ENCODE measurements at places on chromosomes 1 and 21.

DNA sequence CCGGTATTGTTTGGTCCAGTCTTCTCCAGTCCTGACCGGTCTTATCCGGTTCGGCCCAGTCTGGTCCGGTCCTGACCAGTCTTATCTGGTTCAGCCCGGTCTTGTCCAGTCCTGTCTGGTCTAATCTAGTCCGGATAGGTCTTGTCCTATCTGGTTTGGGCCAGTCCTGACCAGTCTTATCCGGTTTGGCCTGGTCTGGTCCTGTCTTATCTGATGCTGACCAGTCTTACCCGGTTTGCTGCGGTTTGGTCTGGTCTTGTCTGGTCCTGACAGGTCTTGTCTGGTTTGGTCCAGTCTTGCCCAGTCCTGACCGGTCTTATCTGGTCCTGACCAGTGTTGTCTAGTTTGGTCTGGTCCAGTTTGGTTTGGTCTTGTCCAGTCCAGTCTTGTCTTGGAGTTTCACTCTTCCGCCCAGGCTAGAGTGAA lies 30.1 kb downstream of the DHX9 start:
- no peak for DNase-seq

- DNase-seq = no peak
Observed at GRCh38 chr1:213958346-213958745, 29.4 kb upstream of the PROX1 start.

DNA sequence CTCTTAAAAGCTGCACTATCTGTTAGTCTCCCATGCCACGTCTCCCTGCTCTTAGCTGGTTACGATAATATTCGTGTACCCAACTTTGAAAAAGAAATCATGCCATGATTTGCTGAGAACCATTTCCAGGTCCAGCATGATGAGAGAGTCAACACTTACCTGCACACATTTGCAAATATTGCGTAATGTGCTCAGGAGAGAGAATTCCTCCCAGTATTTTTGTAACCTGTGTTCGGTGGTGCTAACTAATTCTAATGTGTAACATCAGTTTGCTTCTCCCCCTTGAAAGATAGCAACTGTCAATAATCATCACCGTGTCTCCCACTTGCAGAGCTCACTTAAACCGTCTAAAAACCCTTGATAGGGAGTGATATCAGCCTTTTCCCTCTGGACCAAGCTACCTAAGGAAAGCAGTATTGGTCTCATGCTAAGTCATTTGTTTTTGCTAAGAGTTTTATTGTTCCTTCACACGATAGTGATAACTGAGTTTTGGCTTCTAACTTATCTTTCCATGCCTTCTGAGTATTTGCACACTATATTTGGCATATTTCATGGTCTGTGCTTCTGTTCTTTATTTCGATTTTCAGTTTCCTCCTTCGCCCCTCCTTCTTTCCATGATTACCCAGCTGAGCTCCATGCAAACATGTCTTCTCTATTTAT lies 61.1 kb upstream of the IRF2BP2 start:
- DNase-seq = no peak

DNA sequence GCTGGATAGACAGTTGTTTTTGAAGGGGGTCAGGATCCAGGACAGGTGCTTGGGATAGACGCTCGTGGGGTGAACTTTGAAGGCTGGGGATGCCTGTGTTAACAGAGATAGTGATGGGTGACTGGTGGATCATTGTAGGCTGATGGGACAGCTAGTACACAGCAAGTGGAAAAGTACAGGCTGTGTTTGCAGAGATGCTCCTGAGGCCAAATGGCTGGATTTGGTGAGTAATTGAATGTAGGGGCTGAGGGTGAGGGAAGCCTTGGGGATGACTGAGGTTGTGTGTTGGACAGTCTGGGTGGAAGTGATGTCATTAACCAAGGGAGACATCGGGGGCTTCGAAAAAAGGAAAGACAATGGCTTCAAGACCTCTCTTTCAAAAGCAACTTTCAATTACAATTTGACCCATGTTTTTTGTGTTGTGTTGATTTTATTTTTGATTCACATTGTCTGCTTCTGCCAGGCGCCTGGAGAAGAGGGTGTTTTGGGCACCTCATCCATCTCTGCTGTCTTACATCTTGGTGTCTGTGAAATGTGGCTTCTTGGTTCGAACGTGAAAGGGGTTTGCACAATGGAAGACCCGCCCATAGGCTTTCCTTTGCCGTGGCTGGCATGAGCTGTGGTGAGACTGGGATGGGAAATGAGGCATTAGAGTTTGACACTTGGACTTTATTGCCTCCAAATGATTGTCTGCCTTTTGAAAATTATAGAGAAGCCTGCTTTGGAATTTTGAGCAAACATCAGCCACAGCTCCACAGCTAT lies 147.5 kb downstream of the FOXD2 start:
- no peak for DNase-seq

DNA sequence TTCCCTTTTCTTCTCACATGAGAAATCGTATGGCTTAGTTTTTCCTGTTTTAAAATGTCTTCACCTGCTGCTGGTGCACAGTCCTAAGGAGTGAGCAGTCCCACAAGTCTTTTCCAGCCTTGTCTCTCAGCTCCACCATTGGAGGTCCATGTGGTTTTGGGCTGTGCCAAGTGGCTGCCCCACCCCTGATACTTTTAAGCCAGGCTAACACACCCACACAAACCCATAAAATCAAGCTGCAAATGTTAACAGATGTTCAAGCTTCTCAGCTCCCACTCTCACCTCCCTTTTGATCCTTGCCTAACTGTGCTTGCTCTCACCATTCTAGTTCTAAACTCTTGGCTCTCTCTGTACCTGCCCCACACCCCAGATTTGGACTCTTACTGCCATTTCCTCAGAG lies 74.5 kb upstream of the COL24A1 start:
- no peak for DNase-seq

DNA sequence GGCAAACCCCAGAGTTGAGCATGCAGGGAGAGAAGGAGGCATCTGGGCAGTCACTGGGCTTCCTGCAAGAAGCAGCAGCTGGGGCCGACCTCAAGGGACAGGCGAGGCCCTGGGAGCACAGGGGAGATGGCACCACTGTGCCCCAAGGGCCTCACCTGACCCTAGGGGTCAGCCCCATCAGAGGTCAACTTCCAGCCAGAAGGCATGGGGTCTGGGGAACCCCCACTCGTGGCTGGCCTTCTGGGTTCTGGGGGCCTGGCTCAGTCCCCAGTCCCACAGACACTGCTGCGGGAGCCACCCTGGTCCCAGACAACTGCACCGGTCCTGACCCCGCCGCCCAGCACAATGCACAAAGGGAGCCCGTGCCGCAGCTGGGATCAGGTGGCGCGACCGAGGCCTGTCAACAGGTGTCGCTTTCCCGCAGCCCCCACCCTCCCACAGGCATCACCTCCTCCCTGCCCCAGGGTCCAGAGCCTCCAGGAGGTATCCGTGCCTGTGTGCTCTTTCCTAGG lies 6.2 kb downstream of the WNT9A start:
- DNase-seq = no peak

DNA sequence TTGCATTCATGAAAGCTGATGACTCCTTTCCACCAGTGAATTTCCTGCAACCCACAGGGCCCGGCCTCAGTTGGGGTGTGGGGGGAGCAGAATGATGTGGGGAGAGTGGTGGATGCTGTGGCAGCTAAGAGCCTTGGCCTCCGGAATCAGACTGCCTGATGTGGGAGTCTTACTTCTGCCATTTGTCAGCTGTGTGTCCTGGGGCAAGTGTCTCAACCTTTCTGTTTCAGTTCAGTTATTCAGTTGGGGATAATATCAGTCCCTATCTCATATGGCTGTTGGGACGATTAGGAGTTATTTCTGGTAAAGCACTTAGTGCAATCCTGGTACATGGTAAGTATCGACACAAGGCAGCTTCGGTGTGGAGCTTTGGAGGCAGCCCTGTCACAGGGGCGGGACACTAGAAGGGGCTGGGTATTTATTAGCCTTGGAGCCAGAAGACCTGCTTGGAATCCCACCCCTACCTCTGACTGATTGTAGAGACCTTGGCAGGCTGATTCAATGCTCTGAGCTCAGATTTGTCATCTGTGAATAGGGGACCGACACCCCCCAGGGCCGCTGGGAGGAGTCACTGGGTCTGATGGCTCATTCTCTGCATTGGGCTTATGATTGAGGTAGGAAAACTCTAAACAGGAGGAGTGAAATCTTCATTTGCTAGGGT lies 19.6 kb downstream of the ARHGEF10L start:
- DNase-seq = no peak

GRCh38 chr1:56867491-56867890 lies 12.9 kb downstream of the C8A start:
- DNase-seq = no peak

DNA sequence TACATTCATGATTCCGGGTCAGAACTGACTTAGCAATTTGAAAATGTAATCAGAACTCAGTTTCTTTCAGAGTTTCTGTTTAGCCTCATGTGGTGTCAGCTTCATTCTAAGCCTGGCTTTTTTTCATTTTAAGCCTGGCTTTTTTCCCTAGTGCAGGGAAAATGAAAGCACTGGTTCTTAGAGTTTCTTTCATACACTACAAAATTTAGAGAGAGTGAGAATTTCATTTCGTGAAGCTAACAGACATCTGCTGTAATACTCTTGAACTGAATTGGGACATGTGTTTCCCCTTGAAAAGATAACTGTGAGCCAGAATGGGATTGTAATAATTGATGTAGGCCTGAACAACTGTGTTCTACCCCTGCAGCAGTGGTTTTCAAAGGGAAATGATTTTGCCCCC lies 95.3 kb upstream of the KIAA0040 start:
- DNase-seq = no peak

DNA sequence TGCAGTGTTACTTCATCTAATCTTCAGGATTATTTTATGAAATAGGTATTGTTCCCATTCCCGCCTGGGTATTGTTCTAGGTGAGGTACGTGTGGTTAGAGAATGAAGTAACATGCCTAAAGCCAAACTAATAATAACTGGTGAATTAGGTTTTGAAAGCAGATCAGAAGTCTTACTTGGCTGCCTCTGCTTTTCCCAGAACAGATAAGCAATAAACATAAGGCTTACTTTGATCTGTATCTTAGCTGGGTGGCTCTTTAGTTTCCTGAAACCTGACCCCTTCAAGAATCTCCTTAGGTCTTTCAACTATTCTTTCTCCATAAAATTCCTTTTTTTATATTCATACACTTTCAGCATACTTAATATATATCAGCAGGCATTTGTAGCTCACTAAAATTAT lies 65.3 kb downstream of the VAV3 start:
- no peak for DNase-seq

GRCh38 chr1:107643766-107644165 lies 321.2 kb downstream of the VAV3 start:
- DNase-seq = no peak

Data from GM04503 (cell line).